ENCODE measurements at places on chromosomes 6 and 20.

- no peak for DNase-seq
Observed at GRCh38 chr6:135066806-135067205, 12.2 kb upstream of the HBS1L start.

GRCh38 chr20:3158968-3159431, 665 bp downstream of the FASTKD5 start:
- no peak for DNase-seq

- DNase-seq, result no peak
Observed at GRCh38 chr6:142819603-142820337, 125.2 kb downstream of the HIVEP2 start.

DNA sequence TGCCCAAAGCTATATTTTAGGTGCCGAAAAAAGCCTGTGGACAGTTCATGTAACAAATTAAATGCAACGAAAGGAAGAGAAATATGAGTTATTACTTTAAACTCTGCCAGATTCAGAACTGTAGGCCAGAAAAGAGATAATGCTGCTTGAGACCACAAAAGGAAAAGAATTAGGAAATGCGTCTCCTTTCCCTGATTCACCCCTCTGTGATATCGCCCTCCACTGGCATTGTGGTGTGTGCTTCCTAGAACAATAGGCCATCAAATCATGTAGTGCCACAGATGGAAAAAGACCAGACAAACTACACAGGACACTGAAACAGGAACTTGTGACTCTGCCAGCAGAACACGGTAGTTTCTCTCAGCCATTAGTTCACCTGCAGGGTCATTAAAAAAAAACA, 14.7 kb upstream of the LAMA4 start:
- no peak for DNase-seq

- no peak for DNase-seq
Observed at GRCh38 chr6:71153755-71154325, 134.8 kb upstream of the OGFRL1 start.

DNA sequence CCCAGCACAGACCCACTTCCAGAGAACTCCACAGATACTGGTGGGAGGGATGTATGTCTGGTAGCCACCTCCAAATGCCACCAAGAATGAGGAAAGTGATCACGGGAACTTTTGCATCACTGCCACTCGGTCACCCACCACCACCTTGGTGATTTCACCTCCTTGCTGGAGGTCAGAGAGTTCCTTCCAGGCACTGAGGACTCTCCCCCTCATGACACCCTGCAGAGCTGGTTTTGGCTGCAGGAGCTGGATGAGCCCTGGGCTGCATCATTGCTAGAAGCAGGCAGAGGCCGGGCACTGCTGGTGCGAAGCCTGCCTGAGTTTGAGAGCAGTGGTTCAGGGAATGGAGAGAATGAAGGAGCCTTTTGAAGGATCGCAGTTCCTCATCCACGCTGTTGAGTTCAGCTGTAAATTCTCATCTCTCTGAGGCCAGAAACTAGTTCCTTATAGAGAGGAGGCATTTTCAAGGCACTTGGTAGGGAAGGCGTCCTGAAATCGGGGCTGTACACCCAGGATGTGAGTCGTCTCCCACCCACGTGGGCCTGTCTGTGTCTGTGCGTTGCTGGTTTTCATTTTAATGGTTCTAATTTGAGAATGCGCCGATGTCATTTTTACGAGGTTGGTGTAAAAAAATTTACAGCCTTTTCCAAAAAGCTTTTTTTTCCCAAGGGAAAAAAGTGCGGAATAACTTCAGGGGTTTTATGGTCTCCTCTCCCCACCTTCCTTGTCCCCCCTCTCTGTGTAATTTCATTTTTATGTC, 25.0 kb downstream of the FOXP4 start:
- no peak for DNase-seq

GRCh38 chr6:58419321-58419720, 1101.9 kb downstream of the PRIM2 start:
- no peak for DNase-seq

- no peak for DNase-seq
Observed at GRCh38 chr20:57695012-57695411, 14.8 kb downstream of the PMEPA1 start.

- DNase-seq, result no peak
Observed at GRCh38 chr6:148616841-148617240, 130.0 kb upstream of the UST start.

GRCh38 chr6:25094726-25095125, 159.0 kb upstream of the RIPOR2 start:
- no peak for DNase-seq

GRCh38 chr20:59406446-59406845, 106.0 kb downstream of the EDN3 start:
- no peak for DNase-seq

- DNase-seq, result no peak
Observed at GRCh38 chr6:139172151-139172550, 37.3 kb downstream of the HECA start.

GRCh38 chr20:32685541-32686529, 12.1 kb upstream of the C20orf203 start:
- peak; percentile 62 for DNase-seq

GRCh38 chr20:48599748-48600469, 227.9 kb downstream of the PREX1 start:
- DNase-seq, result no peak

DNA sequence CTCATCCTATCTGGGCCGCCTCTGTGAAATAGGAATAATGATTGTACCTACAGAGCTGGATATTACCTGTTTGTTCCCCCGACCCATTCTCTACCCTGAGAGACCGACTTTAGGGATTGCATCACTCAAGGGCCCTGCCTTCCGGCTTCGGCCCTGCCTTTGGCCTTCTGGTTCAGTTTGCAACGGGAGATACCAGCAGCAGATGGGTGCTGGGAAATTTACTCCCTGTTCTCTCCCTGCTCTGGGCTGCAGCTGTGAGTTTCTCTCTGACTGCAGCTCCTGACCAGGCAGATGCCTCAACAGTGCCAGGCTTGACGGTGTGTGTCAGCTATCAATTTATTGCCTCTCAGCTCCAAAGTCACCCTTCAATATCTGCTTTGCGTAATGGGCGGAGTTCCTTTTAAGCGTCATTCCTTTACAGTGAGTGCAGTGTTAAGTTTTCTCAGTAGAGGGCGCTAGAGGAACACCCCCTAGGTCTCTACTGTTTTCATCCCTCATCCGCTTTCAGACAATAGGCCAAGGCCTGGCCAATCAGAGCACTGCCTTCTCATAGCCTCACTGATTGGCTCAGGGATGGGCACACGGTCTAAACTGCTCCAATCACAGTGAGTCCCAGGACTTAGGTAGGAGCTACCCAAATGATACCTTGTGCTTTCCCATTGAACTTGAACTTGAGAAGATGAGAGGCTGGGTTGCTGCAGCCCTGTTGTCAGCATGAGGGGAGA, 30.0 kb downstream of the KCNG1 start:
- DNase-seq, result peak; percentile 72

DNA sequence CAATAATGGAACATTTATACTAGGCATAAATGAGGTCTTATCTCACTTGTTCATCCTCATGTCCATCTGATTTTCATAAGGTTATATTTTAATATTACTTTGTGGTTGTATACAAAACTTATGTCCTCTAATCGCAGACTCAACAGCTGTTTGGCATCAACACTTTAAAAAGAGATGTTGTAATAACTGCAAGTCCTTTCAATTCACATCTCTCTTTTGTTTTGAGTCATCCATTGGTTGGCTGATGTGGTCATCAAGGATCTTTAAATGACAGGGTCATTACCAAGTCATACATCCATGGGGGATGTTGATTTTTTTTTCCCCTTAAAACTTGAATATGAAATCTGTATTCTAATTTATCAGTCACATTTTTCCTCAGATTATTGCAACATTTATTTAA, 299.4 kb upstream of the NRSN1 start:
- no peak for DNase-seq

DNA sequence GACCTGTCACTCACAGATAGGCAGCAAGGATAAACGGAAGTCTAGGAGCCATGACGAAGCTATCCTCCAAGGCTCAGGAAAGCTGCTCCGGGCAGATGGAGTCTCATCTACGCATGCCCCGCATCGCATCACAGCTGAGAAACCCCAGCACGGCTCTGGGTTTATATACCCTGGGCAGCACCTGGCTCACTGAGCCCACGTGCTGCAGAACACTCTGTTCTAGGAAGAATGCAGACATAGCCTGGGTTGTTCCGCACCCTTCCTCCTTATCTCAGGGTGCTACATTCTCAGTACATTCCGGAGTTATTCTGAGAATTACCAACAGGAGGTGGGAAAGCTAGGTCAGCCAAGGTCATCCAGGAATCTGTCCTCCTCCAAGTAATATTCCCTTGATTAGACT, 260.4 kb downstream of the CBLN4 start:
- DNase-seq, result no peak

GRCh38 chr6:139295901-139296300, 4.1 kb upstream of the TXLNB start:
- no peak for DNase-seq

- DNase-seq, result no peak
Observed at GRCh38 chr6:160122744-160123143, 1.1 kb downstream of the SLC22A1 start.

DNA sequence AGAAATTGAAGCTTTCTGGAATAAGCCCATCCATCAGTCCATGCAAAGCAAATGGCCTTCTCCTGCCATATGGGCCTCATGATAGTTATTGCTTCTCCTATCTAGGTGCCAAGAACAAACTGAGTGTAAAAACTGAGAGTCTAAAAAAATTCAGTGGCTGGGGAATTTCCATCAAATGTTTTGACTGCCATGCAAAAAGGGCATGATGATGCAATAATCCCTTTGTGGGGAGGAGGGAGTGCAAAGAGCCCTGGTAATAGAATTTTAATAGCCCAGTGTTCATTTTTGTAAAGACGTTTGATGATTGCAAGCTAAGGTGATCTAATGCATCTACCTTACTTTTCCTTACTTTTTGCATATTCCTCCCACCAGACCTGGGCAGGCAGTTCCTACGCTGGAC, 683.7 kb downstream of the EPM2A start:
- no peak for DNase-seq

GRCh38 chr6:166645896-166646295, 18.8 kb upstream of the RPS6KA2 start:
- DNase-seq, result no peak

DNA sequence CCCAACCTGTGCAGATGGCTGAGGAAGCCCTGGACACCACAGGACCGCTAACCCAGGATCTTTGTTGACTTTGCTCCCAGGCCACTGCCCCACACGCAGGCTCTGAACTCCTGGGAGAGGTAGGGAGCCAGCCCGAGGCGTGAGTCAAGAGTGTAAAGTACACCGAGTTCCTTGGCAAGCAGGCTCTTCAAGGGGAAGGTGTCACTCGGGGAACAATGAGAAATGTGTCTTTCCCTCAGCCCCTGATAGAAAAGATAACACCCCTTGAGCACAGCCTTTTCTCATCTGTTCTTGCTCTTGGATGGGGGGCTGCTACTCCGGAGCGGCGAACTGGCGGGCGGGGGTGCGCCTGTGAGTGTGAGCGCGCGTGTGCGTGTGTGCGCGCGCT, 472 bp upstream of the EDN3 start:
- no peak for DNase-seq

GRCh38 chr6:126546541-126547120, 206.7 kb downstream of the CENPW start:
- DNase-seq, result no peak

DNA sequence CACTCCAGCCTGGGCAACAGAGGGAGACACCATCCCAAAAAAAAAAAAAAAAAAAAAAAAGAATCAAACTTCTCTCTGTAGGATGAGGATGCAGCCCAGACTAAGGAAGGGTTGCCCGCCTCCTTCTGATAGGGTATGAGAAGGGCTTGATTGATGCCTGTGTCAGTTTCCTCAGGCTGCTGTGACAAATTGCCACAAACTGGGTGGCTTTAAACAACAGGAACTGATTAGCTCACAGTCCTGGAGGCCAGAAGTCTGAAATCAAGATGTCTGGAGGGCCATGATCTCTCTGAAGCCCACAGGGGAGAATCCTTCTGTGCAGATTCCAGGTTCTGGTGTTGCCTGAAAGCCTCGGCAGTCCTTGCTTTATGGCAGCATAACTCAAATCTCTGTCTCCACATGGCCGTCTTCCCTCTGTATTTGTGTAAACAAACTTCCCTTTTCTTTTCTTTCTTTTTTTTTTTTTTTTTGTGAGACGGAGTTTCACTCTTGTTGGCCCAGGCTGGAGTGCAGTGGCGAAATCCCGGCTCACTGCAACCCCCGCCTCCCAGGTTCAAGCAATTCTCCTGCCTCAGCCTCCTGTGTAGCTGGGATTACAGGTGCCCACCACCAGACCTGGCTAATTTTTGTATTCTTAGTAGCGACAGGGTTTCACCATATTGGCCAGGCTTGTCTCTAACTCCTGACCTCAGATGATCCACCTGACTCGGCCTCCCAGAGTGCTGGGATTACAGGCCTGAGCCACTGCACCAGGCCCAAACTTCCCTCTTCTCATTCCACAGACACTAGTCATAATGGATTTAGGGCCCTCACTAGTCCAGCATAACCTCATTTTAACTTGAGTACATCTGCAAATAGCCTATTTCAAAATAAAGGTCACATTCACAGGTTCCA, 11.2 kb upstream of the CDK19 start:
- DNase-seq, result no peak

DNA sequence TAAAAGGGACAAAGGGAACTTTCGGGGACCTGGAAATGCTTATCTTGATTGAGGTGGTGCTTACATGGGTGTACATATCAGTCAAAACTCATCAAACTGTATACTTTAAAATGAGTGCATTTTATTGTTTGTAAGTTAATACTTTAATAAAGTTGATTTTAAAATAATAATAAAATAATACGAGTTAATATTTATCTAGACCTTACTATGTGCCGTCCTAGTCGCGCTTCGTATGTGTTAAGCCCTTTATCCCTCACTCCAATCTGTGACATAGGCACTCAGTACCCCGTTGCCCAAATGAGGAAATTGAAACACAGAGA, 47.5 kb downstream of the PDYN start:
- no peak for DNase-seq

GRCh38 chr6:33505548-33506370, 51.4 kb downstream of the ZBTB9 start:
- DNase-seq, result no peak

GRCh38 chr6:169865346-169866139, 114.1 kb downstream of the ERMARD start:
- peak; percentile 10 for DNase-seq

- DNase-seq, result no peak
Observed at GRCh38 chr20:32481311-32482142, 103.6 kb downstream of the NOL4L start.

DNA sequence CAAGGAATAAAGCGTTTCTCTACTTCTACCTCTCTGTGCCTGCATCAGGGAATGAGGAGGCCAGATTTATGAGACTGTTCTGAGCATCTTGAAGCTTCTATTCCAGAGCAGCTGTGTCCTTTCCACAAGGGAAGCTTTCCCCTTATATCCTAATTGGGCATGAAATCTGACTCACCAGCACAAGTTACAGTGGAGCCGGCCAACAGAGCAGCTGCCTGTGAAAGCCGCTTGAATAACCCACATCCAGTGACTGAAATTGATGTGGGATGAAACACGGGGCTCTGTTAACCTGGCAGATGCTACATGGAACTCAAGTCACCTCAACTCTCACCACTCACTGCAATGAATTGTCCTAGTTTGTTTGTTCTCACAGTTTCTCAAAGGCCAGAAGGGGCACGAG, 400.3 kb downstream of the TFAP2A start:
- DNase-seq, result no peak

Data from D341Med (cell line).